ENCODE measurements at places on chromosomes 4 and X. TPM values are rescaled to one million over a fixed set of nuclear protein-coding genes. Genes with fewer than 3 reads are reported as not detected.

GRCh38 chrX:109347632-109348031 lies 134.3 kb downstream of the GUCY2F start:
- DNase-seq, result no peak

DNA sequence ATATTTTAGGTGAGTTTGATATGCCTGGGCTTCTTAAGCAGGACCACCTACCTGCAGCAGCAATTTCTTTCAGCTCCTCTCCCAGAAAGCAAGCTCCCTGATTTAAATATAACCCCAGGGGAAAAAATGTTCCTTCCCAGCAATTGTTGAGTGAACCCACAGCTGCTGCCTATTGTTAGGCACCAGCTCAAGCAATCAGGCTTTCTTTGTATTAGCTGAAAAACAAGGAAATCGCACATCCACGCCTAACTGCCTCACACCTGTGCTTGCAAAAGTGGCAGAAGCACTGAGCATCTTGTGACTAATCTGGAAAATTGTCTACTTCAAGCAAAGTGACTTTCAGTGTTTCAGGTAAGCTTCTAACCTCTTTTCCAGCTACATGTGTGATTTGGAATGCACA lies 432.2 kb downstream of the SMARCA1 start:
- no peak for DNase-seq

DNA sequence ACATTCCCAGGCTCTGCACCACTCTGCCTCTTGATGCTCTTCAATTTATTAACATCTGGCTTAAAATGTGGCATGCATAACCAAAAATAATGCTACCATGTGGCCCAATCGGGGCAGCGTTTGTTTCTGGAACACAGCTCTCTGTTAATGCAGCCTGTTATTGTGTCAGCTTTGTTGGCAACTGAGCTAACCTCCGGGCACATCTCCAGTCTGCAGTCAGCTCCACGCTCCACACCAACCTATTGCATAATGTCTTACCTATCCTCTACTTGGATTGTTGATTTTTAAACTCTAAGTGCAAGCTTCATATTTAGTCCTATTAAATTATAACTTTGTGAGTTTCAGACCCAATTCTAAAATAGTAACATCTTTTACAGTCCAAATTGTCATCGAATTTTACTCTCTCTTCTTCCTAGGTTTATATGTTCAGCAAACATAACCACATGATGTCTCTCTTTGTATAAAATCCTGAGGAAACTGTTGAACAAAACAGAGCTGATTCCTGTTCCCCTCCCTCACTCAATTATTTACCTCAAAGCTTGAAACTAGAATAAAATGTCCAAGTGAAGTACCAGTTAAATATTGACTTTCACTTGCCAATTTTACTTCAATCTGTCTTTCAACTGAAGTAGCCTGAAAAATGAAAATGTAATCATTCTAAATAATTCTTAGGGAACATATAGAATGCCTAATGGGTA lies 92.2 kb upstream of the RAPGEF2 start:
- no peak for DNase-seq

DNA sequence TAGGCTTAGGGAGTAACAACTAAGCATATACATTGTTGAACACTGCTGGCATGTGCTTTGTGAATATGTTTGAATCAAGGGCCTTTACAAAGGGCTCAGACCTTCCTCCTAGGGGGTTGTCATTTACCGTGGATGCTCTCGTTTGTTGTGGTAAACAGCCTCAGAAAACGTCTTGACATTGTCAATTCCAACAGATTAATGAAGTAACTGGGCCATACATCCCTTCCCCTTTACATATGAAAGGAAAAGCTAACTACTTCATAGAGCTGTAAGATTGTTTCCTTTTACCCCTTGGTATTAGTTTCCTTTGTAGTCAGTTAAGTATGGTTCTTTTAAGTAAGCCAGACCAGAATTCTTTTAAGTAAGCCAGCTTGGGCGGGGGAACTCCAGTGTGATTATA lies 42.9 kb downstream of the FAT4 start:
- DNase-seq, result no peak

GRCh38 chr4:182604953-182605352 lies 312.2 kb downstream of the DCTD start:
- no peak for DNase-seq

- DNase-seq, result no peak
Measured at GRCh38 chrX:130009658-130010223, 27.3 kb downstream of the BCORL1 start.

- DNase-seq, result peak; percentile 21
Measured at GRCh38 chr4:125735102-125735501, 420.3 kb downstream of the FAT4 start.

DNA sequence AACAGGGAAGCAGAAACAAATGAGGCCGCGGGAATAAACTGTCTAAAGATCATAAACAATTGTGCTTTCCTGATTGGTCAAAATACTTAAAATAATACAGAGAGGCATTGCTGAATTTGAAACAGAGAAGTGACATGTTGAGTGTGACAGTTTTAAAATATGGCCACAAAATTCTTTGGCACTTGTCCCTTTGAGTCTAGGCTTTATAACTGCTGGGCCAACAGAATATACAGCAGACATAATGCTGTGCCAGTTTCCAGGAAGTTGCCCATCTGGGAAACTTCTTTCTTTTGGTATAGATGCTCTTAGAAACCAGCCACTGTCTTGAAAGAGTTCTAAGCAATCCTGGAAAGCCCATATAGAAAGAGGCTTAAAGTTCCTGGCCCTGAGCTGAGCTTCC lies 668.4 kb downstream of the CENPC start:
- DNase-seq, result no peak

- peak; percentile 87 for DNase-seq
Measured at GRCh38 chr4:128844931-128845330, 35.4 kb downstream of the JADE1 start.

DNA sequence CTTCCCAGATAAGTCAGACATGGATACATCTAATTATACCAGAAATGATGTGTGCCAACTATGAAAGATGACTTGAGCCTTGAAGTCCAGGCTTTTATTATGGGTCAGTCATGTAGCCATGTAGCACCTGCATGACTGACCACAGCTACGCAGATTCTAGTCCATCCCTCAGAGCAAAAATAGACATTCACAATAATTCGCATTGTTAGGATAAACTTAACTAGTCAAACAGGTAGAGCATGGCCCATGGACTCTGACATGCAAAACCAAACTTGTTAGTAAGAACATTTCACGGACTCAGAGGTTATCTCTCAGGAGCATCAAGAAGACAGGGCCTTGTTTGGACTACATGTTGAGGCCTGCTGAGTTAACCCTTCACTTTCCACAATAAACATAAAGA lies 132.6 kb downstream of the PWWP3B start:
- DNase-seq, result no peak

GRCh38 chr4:48030470-48030869 lies 13.9 kb downstream of the NIPAL1 start:
- no peak for DNase-seq

DNA sequence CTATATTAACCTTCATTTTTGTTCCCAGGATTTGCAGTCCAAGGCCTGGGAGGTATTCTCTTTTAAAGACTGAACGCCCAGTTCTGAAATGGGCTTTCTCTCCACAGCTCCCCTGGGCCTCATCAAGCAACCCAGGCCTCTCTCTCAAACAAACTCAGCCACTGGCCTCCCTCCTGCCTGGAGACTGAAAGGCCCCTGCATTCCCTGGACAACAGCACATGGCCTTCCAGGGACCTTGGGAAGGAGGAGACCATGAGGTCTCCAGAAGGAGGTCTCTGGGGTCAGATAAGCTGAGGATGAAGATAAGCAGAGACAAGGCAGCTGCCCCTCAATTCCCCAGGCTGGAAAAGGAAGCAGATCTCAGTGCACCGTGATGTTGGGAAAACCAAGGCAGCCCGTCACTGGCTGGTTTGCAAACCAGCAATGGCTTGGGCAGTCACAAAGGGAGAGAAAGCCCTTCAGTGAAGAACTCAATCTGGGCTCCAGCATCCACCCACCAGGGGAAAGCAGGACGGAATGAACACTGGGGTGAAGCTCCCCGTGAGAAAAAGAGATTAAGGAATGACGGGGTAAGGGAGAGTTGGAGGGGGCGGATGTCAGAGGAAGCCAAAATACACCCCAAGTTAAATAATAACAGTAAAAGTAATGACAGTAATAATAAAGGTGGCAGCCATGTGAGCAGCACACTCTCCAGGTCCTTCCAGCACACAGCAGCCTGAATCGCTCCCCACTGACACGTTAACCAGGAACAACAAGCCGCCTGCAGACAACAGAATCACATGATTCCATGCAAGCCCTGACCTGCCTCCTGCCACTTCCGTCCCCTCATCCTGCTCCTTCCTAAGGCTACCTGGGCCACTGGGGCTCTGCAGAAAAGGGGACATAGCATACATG lies 22.3 kb downstream of the AMOT start:
- peak; percentile 28 for DNase-seq

GRCh38 chrX:40282946-40283660 lies 185.3 kb upstream of the BCOR start:
- peak; percentile 15 for DNase-seq

DNA sequence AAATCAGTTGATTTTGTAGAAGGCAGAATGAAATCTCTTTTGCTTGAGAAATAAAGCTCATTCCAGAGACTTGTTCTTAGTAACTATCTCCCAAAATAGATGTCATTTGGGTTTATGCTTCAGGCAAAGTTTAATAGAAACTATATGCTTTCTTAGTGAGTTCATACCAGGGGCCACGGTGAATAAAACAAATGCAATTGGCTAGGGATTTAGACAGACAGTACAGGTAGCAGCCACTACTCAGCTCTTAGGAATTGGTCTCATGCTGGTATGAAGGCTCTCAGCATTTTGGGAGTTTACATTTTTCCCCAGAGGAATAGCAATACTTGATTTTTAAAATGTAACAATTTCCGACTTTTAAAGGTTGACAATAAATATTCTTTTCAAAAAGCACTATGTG lies 27.0 kb downstream of the GYPA start:
- DNase-seq, result no peak

- DNase-seq, result no peak
Measured at GRCh38 chr4:64857815-64858214, 448.6 kb upstream of the TECRL start.

DNA sequence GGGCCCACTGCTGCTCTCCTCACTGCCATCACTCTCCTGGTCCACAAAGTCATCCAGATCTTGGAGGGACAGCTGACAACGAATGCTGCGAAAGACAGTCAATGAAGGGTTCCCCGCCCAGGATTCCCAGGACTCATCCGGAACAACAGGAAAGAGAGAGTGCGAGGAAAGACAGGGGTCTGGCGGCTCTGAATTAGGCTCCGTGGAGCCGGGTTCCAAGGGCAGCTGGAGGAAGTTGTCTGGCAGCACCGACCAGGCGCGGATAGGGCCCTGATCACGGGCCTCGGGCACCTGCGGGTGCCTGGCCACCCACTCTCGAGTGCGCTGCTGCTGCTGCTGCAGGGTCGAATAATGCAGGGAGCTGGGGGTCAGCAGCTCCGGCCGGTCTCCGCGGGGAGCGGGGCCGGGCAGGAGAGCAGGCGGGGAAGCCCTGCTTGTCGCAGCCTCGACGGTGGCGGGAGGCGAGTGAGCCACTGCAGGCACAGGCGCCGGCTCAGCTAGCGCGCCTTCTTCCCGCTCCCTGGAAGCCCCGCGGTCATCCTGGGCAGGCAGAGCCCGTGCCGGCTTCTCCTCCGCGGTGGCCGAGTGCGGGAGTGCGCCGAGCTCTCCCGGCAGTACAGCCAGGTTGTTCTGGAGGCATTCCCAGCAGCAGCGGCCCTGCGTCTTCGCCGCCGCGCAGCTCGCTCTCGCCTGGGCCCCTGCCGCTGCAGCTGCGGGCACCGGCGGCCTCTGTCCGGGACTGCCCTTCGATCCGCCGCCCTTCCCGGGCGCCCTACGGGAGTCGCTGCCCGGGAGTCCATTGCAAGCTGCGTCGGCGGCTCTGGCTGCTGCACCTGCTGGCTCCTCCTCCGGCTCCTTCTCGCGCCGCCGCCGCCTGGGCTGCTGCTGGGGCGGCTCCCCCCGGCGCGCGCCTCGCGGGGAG lies 1.1 kb downstream of the SOWAHB start:
- DNase-seq, result peak; percentile 34

GRCh38 chrX:133794126-133794525 lies 191.3 kb downstream of the GPC3 start:
- DNase-seq, result no peak

- no peak for DNase-seq
Measured at GRCh38 chrX:153869473-153870287, 16.3 kb downstream of the L1CAM start.

GRCh38 chrX:37685381-37686359 lies at the start of gene XK:
Gene XK, plus strand, starts transcription at chrX:37685791. Its CDS starts 171 bp downstream, at chrX:37685962.
- DNase-seq, result peak; percentile 71

- DNase-seq, result no peak
Measured at GRCh38 chr4:76799718-76800117, 98.2 kb downstream of the SOWAHB start.

DNA sequence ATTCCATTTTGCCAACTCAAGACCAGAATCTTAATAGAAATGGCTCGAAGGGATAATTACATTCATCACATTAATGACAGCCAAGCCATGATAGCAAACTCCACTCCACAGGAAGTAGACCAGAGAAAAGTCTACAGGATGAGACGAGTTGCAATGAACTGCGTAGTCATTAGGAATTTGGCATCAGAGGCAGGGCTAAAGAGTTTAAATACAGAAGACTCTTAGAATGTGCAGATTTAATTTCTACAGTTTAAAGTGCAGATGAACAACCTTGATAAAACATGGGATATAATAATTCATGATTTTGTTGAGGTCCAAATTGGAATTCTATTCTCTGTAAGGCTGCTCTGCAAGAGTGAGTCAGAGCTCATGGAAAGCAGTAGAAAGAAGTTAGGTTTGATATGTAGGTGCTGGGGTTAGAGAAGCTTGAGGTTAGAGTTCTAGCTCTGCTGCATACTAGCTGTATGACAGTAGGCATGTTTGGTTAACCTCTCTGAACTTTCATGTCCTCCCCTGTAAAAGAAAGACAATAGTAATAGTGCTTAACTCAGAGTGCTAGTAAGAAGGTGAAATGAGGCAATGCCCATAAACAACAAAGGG lies 32.2 kb downstream of the LNX1 start:
- DNase-seq, result no peak

DNA sequence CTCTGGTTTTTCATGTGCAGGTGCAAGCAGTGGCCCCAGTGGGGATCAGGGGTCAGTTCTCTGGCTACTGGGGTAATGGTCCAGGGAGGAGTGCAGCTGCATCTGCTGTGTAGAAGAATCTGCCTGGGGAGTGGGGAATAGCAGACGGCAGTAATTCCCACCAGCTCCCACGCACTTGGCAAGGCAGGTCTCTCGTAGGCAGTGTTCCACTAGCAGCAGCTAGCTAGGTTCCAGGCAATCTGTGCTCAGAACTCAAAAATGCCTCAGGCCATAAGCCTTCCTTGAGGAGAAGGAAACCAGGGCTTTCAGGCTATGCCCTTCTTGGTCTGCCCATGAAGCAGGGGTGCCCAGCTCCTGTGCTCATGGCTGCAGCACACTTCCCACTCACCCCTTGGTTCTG lies 38.8 kb downstream of the DCLK2 start:
- DNase-seq, result no peak

- no peak for DNase-seq
Measured at GRCh38 chr4:87120010-87120409, 100.4 kb downstream of the KLHL8 start.

Gene RAB33A
- 1.3 TPM for polyA plus RNA-seq

Gene ABLIM2
- 7.5 TPM for polyA plus RNA-seq

Gene COX7B2
- polyA plus RNA-seq, result 199 TPM

Gene CENPE
- polyA plus RNA-seq, result 0.96 TPM

Gene PABPC1L2B
- polyA plus RNA-seq, result 0.73 TPM

Gene ERCC6L
- polyA plus RNA-seq, result 1.0 TPM

Gene CACNA1F
- polyA plus RNA-seq, result 0.24 TPM

Gene FRAS1
- polyA plus RNA-seq, result 2.2 TPM

Gene GPR119
- polyA plus RNA-seq, result not detected

Gene NWD2
- 0.12 TPM for polyA plus RNA-seq

Gene PLS3
- 35.4 TPM for polyA plus RNA-seq

Gene TRAPPC11
- 31.2 TPM for polyA plus RNA-seq

Gene EOLA2
- 28.0 TPM for polyA plus RNA-seq

Gene BMP3
- polyA plus RNA-seq, result 0.32 TPM

Gene NKX1-1
- polyA plus RNA-seq, result 0.70 TPM

Gene HDX
- polyA plus RNA-seq, result 3.2 TPM

Measured in testis (tissue), 5 donors.